ENCODE measurements at places on chromosomes 2 and 18.

DNA sequence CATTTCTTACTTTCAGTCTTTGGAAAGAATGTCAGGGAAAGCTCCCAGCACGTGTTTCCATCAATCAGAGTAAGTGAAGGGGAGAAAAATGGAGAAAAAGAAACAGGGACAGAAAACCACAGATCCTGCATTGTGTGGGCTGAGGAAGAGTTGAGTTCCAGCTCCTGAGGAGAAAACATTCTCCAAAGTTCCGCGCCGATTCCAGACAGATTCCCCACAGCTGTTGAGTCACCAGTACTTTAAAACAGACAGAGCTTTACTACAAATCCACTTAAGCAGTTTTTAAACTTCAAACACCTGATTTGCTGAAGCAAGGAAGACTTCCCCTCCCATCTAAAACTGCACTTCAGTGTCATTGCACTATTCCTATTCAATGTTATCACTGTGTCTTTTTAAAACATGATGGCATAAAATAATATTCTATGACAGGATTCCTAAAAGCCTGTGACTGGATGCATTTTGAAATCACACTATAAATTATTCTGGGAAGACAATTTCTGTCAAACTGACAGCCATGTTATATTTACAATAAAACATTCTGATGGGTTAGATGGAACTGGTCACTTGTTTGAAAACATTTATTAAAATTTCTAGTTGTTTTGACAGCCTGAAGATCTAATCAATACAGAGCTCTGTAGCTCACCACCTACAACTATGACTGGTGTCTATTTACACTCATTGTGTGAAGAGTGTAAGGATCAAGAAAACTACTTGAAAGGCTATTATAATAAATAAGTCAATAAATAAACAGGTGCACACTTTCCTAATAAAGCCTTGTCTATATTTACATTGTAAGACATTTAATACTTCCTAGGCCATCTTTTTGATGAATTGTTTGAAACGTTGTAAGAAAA lies 40.9 kb downstream of the TCF4 start:
- no peak for DNase-seq

DNA sequence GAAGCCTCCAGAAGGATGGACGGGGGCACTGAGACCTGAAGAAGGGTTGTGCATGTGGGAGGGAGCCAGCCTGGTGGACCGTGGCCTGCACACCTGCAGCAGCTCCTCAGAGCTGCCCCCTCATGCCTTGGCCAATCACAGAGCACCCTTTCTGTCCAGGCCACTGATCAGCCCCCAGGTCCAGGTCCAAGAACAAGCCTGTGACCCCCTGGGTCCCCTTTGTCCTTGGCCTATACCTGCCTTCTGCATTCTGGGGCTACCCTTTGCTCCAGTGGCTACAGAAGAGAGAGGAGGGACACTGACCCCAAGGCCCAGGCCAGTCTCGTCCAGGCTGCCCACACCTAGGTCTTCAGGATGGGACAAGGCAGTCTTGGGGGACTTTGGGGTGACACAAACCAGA lies 62.2 kb downstream of the AGAP1 start:
- DNase-seq: no peak

DNA sequence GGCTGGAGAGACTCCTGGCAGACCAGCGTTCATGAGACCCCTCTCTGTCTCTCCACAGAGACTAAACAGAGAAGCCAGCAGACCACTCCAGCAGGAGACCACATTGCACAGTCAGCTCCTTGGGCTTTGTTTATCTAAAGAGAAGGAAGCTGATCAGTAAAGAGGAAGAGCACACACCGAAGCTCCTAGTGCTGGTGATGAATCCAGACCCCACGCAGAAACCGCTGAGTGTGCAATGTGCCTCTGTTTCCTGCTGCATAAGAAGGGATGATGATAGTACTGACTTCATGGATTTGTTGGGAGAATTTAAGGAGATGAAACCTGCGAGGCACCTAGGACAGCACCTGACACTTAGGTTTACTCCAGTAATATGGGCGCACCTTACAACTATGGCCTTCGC lies 544.1 kb upstream of the ID2 start:
- no peak for DNase-seq

DNA sequence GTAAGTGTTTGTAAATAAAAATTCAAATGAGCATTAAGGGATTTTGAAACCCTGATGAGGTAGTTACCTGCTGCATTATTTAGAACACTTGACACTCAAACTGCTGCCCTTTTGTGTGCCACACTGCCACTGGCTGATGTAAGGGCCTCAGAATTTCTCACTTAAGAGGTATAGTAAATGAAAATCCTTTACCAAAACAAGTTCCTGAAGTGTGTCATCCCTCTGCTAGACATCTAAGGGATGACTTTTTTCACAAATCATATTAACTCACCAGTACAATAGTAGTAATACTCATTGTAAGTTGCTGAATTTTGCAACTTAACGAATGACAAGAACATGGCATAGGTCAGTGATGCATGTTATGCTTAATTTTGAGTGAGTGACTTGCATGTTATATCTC lies 274.9 kb upstream of the UBE2E3 start:
- no peak for DNase-seq

DNA sequence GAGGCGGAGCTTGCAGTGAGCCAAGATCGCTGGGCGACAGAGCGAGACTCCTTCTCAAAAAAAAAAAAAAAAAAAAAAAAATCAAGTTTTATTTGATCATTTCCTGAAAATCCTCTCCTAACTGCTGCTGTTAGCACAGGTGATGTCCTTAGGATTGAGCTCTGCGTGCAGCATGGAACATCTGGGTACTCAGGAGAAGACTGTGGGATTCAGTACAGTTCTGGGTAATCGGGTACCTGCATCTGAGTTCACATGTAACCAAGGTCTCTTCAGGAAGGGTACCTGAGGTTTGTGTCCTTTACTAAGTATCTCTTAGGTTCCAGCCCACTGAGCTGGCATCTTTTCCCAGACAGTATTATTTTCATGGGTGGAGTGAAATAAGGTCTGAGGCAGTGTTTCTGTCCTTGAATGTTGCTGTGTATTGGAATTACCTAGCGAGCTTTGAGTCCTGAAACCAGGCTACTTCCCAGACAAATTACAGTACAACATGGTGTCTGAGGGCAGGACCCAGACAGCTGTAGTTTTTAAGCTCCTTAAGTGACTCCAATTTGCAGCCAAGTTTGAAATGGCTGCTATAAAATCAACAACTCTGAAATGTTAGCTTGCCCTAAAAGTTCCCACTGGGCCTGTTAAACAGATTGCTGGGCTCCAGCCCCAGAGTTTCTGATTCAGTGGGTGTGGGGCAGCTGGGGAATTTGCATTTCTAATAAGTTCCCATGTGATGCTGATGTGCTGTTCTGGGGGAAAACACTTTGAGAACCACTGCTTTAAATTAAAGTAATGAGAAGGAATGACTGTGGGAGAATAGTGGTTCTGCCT lies 120.5 kb downstream of the PMAIP1 start:
- no peak for DNase-seq

DNA sequence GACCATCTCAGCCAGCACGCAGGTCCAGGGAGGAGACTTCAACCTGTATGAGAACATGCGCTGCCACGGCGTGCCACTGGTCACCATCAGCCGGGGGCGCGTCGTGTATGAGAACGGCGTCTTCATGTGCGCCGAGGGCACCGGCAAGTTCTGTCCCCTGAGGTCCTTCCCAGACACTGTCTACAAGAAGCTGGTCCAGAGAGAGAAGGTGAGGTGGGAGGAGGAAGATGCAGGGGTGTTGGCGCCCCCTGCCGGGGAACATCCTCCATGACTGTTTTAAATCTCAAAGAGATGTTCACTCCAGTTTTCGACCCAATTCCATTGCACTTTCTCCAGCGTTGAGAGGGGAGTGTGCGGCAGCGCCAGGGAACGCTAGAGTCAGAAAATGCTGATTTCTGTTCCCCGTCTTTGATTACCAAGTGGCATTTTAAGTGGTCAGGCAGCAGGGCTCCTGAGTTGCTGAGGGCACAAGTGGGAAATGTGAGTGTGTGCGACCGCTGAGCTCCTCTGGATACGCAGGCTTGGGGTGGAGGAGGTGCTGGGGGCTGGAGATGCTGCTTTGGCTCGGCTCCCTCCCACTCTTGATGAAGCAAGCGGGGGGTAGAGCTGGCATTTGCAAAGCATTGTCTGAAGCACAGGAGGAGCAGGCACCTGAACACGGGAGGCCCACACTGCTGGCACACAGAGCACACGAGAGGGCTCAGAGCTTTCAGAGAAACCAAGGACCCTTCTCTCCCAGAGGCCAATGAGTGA lies 27.7 kb upstream of the MAPRE3 start:
- DNase-seq: peak; percentile 85

- peak; percentile 63 for DNase-seq
Observed at GRCh38 chr2:240934701-240935102, 28.6 kb downstream of the CROCC2 start.

DNA sequence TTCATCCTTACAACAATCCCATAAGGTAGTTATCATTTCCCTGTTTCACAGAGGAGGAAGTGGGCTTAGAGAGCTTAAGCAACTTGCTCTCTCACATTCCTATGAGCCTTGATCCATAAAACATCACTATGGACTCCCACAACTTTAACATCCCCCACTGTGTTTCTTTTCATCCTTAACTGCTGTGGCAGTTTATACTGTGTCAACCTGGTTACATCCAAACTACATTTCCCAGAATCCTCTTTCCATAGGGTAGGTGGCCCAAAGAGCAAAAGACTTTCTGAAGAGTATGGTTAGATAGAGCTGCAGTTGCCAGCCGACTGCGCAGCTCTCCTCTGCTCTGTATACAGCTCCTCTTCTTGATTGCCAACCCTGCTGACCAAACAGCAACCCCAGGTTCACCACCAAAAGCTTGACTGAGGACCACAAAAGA lies 22.5 kb downstream of the MAP3K2 start:
- DNase-seq: no peak

DNA sequence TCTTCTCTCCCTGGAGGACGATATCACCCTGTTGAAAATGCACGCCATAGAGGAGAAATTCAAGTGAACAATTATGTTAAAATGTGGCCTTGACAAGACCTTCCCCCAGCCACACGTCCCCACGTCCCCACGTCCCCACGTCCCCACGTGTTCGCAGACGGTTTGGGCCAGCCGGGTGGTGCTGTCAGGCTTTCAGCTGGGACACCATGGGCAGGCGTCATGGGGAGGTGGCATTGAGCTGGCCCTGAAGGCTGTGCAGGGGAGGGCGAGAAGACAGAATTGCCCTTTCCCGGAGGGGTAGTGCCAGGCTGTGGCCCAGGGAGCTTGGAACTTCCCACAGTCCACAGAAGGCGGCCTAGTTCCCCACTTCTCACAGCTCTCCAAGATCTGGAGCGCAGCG lies 240.7 kb upstream of the RAB6C start:
- no peak for DNase-seq

- DNase-seq: no peak
Observed at GRCh38 chr2:86335865-86336674, 1.4 kb downstream of the REEP1 start.

DNA sequence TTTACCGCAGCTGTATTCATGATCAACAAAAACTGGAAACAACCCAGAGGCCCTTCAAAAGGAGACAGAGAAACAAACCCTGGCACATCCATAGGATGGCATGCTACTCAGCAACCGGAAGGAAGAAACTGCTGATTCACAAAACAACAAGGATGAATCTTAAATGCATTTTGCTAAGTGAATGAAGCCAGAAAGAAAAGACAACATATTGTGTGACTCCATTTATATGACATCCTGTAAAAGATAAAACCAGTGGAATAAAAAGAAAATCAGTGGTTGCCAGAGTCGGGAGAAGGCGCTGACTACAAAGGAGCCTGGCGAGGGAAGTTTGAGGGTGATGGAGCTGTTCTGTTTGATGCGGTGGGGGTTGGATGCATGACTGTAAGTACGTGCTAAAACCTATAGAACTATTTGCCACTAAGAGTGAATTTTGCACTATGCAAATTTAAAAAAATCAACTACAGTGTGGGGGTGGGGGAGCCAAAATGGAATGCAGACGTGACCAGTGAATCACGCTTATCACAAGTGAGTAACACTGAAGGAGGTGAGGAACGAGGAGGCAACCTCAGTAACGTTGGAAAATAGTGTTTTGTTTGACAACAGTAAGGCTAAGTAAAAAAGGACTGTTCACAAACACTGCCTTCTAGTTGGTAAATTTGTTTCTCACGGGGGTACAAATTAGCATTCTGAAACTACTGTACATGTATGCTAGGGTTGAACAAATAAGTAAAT lies 108.9 kb downstream of the INHBB start:
- DNase-seq: no peak

DNA sequence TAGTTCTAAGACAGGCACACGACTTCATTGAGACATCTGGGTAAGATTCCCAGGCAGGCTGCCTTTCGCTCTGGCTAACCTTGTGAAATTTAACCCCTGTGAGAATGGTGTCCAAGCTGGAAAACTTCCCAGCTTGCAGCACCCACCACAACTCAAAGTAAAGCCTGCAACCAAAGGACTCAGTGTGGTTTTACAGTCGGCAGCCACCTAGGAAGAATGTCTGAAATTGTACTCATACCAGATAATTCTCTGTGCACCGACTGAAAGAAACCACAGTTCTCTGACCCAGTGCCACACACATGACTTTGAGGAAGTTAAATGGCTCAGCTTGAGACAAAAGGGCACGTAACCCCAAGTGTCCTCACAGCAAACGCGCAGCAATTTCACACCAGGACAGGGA lies 125.7 kb downstream of the RBMS1 start:
- no peak for DNase-seq

- DNase-seq: no peak
Observed at GRCh38 chr2:172031536-172031935, 31.8 kb downstream of the METAP1D start.

- no peak for DNase-seq
Observed at GRCh38 chr2:65053199-65053598, 3.0 kb upstream of the CEP68 start.

DNA sequence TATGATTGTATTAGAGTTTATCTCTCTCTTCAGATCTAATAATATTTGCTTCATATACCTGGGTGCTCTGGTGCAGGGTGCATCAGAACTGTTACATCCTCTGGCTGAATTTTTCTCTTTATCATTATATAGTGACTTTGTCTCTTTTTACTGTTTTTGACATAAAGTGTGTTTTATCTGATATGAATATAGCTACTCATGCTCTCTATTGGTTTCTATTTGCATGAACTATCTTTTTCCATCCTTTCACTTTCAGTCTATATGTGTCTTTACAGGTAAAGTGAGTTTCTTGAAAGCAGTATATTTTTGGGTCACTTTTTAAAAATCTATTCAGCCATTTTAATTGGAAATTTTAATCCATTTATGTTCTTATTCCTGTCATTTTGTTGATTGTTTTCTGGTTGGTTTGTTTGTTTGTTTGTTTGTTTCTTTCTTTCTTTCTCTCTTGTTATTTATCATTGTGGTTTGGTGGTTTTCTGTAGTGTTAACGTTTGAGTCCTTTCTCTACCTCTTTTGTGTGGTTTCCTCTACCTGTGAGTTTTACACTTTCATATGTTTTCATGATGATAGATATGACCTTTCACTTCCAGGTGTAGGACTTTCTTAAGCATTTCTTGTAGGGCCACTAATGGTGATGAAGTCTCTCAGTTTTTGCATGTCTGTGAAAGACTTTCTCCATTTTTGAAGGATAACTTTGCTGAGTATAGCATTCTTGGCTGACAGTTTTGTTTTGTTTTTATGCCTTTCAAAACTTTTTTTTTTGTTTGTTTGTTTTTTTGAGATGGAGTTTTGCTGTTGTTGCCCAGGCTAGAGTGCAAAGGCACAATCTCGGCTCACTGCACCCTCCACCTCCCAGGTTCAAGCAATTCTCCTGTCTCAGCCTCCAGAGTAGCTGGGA lies 54.9 kb downstream of the CCNT2 start:
- DNase-seq: no peak
